ENCODE measurements at places on chromosomes 2 and 18.

- DNase-seq = no peak
Observed at GRCh38 chr2:231360401-231360800, 35.1 kb upstream of the B3GNT7 start.

GRCh38 chr2:1910592-1911246, 166.4 kb upstream of the PXDN start:
- no peak for DNase-seq

- no peak for DNase-seq
Observed at GRCh38 chr2:71503837-71504236, 50.5 kb downstream of the DYSF start.

- no peak for DNase-seq
Observed at GRCh38 chr2:25358836-25359235, 17.1 kb upstream of the DNMT3A start.

DNA sequence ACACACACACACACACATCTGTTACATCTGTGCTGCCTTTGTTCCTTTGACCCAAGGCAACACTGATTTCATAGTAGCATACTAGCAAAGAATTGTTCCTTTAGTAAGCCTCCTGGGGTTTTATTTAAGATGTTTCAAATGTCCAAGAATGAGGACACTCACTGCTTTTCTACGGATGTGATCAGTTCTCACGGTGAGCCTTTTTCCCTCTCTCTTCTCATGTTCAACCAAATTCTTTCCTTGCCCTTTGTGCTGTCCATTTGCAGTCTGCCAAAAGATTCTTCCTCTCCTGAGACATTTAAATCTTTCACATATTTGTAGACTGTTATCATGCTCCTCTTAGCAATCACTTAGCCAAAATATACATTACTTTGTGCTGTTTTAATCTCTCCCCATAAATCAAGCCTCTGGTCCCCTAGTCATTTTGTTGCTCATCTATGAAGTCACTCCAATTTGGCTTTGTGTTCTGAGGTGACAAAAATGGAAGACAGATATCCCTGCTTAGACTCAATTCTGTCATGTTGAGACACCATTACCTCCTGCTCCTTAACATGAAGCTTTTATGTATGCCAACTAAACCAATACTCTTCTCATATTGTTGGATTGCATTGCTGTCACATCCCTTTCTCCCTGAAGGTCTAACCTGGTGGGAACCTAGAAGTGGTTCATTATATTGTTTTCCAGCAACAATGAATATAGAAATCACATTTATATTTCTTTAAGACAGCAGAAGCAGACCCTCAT, 1605.3 kb upstream of the ACVR2A start:
- no peak for DNase-seq

DNA sequence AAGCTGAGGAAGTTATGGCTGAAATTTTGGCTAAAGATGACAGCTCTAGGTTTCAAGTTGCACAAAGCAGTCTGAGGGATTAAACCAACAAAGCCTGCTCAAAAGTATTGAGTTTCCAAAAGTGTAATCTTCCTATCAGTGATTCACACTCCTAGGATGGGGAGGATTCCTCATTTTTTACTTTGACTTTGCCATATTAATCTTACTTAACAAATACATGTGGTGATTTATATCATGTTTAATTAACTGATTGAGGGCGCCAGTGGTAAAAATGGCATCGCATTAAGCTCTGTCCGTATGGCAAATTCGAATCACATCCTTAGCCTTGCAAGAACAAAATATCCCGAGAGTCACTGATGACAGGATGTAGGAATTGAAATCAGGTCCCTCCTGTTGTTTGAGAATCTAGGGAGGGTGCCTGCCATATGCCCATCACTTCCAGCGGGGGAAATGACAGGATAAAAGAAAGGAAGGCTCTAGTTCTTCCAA, 78.1 kb upstream of the ETAA1 start:
- no peak for DNase-seq

DNA sequence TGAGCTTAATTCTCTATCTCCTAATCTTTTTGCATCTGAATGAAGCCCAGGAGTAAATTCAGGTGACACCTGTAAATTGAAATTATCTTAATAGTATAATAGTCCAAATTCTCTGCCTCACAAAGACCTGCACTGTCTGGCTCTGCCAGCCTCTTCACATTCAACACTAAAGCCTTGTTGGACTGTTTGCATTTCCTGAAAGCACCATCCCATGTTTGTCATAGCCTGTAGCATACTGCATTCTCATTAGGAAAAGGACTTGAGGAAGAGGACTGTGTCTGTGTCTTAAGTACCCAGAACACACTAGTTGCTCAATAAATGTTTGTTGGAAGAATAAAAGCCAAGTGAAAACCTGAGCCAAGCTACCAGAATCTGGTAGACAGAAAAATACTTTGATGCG, 42.9 kb upstream of the GRHL1 start:
- no peak for DNase-seq

DNA sequence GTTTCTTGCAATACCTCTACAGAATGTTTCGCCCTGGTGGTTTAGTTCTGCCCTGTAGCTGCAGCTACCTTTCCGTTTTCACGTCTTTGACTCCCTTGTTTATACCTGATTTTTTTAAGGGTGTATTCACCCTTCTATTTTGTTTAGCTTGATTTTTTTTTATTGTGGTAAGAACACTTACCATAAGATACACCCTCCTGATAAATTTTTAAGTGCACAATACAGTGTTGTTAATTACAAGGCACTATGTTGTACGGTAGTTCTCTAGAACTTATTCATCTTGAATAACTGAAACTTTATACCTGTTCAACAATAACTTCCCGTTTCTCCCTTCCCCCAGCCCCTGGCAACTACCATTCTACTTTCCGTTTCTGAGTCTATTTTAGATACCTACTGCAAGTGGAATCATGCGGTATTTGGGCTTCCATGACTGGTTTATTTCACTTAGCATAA, 48.9 kb upstream of the NABP1 start:
- no peak for DNase-seq

DNA sequence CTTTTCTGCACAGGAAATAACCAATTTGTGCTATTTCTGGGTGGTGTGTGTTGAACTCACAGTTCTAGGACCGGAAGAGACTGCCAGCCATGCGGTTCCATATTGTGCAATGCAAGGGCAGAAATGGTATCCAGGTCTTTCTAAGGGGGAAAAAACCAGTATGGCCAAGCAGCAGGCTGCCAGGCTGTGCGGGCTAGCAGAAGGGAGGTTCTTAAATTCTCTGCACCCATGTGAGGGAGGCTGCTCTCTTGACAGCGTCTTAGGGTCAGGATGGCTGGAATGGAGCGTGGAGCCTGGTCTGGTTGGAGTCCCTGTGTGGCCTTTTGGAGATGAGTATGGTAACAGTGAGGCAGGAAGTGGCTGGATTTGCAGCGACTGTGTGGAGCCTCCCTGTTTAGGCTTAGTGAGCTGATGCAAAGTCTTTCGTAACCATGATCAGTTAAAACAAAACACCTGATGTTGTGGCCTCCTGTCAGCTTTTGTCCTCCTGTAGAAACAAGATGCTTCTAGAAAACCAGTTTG, 52.6 kb downstream of the NCK2 start:
- peak; percentile 49 for DNase-seq

GRCh38 chr18:62755946-62756345, 40.6 kb downstream of the PHLPP1 start:
- DNase-seq = no peak

- no peak for DNase-seq
Observed at GRCh38 chr2:216370961-216371712, 1.1 kb downstream of the MARCHF4 start.

GRCh38 chr2:159091976-159092375, 123.5 kb downstream of the TANC1 start:
- DNase-seq = no peak

DNA sequence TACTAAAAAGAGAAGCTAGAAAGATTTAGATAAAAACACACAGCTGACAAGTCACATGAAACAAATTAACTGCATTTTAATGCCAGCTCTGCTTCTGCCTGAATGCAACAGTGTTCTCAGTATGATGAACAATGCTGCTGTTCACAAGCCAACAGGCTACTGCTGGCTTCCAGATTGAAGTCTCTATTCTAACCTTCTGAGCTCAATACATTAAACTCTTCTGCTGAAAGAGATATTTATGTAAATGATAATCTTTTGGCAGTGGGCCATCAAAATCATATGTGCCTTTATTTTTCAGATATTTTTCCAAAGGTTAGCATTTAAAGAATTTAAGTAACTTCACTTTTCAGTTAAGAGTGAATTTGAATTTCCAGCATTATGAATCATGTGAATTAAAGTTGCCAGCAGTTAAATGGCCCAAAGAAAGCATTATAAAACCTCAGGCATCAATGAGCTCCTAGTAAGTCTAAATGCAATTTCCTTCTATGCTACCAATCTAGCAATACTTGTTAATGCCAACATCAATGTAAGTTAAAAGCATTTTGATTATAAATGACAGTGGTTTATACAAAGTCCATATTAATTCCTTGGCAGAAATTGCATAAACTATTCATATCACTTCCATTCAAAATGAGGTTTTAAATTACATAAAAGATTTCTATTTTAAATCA, 72.4 kb downstream of the ID2 start:
- DNase-seq = no peak

GRCh38 chr18:78305789-78306188, 673.8 kb upstream of the SALL3 start:
- no peak for DNase-seq

DNA sequence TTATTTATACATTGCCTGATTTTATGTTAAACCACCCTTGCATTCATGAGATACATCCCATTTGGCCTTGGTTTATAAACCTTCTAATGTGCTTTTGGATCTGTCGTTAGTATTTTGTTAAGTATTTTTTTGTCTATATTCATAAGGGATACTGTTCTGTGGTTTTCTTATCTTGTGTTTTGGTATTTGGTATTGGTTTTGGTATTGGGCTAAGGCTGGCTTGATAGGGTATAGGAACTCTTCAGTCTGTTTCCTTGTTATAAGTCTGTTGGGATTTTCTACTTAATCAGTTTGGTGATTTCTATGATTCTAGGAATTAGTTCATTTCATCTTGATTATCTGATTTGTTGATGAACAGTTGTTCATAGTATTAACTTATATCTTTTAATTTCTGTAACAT, 49.2 kb downstream of the RELCH start:
- no peak for DNase-seq

GRCh38 chr2:115609978-115610377, 1167.5 kb downstream of the DPP10 start:
- no peak for DNase-seq

GRCh38 chr2:240435948-240436682, 652 bp downstream of the GPC1 start:
- peak; percentile 27 for DNase-seq

DNA sequence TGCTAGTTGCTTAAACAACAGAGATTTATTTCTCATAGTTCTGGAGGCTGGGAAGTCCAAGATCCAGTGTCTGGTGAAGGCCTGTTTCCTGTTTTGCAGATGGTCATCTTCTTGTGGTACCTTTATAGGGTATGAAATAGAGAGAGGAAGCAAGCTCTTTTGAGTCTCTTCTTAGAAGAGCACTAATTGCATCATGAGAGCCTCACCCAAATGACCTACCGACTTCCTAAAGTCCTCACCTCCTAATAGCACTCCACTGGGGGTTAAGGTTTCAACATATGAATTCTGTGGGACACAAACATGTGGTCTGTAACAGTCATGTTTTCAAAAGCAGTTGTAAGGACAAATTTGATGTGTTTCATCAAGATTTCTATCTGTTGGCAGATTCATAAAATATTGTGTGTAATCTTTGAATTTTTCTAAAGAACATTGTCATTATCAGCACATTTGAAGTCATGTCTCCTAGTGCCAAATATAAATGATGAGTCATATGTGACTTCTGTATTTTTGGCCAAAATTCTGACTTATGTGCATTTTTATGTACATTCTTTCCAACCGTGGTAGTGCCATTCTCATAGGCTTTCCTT, 45.3 kb downstream of the CD28 start:
- DNase-seq = no peak

DNA sequence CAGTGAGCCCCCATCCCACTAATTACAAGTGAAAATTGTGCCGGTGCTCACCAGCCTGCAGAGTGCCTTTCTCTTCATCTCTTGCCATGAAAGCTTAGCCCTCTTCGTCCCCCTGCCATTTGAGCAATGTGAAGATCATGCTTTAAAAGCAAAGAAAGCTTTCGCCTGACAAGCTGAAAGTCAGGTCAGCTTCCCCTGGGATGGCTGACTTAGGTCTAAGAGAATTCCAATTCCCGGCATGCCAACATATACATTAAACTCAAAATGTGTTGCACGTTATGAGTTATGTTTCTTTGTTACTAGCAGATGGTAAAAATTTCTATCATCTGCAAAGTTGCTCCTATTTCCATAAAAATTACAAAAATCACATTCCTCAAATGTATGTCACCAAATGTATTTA, 129.8 kb downstream of the AFF3 start:
- DNase-seq = no peak

GRCh38 chr18:64399566-64399965, 250.7 kb upstream of the LINC00305 start:
- no peak for DNase-seq

- DNase-seq = peak; percentile 7
Observed at GRCh38 chr2:42770288-42771131, 6.6 kb upstream of the OXER1 start.

DNA sequence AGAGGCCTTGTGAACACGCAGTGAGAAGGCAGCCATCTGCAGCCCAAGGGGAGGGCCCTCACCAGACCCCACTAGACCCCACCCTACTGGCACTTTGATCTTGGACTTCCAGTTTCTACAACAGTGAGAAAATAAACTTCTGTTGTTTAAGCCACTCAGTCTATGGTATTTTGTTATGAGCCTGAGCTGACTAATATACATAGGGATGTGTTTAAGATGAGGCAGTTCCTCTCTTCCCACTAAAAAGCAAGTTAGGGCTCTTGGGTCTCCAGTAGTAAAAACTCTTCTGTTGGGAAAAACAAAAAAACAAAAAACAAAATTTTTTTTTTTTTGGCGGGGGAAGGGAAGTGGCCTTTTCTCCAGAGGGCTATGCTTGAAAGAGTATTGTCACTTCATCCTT, 233.2 kb upstream of the SMAD7 start:
- no peak for DNase-seq

- DNase-seq = no peak
Observed at GRCh38 chr2:15719566-15720313, 128.1 kb downstream of the DDX1 start.

GRCh38 chr2:173431191-173431590, 76.5 kb downstream of the CDCA7 start:
- no peak for DNase-seq

- DNase-seq = no peak
Observed at GRCh38 chr2:207281436-207281835, 115.7 kb upstream of the KLF7 start.

- no peak for DNase-seq
Observed at GRCh38 chr2:110726285-110726684, 6.1 kb upstream of the ACOXL start.

DNA sequence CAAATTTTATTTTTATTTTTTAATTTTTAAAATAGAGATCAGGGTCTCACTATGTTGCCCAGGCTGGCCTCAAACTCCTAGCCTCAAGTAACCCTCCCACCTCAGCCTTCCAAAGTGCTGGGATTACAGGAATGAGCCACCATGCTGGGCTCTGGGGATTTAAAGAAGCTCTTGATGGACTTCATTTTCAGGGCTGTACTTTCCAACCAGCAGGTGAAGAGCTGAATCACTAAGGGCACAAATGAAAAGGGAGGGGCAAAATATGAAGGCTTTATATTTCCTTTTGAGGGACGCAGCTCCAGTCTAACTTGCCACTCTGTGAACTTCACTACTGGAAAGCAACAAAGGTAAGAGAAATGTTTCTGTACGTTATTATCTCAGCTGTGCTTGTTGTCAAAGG, at the start of gene SERPINB11:
Gene SERPINB11, plus strand, starts transcription at position 301 of the 400 bp plus-strand sequence. CDS start 7,234 bp downstream, outside the sequence.
- DNase-seq = no peak

GRCh38 chr2:172772633-172773032, 37.0 kb downstream of the RAPGEF4 start:
- DNase-seq = no peak

GRCh38 chr2:214946949-214947348, 137.5 kb upstream of the BARD1 start:
- no peak for DNase-seq

GRCh38 chr2:38298539-38298938, 78.5 kb downstream of the ATL2 start:
- DNase-seq = no peak
